Erythroblast (primary cell): ENCODE measurements at places on chromosomes 7 and 10.

GRCh38 chr7:154304740-154305700, 252.8 kb downstream of the DPP6 start:
- DNase-seq, result no peak

DNA sequence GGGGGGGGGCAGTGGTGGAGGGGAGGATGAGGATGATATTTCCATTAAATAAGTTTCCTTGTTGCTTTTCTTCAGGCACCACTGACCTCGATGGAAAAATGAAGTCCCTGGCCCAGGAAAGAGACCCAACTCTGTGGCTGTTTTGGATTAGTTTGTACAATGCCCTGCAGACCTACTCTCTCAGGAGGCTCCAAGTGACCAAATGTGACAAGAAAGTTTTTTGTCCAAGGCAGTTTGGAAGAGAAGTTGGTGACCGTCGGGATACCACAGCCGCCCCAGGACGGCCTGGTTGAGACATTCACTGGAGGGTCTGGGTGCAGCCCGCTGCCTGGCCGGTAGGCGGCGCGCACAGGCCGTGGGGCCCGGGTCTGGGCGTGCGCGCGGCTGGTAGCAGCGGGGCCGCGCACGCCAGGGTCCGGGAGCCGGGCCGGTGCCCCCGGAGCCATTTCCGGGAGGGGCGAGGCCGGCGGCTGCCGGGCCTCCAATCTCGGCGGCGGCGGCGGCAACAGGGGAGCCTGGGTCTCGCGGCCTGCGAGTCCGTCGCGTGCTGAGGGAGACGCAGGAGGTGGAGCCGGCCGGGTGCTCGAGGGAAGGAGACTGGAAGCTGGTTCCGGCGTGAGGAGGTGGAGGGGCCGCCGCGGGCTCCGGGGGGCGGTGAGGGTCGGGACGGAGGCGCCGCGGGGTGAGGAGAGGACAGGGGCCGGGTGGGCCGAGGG, at the start of gene SGPL1:
Gene SGPL1, plus strand, starts transcription at position 445 of the 716 bp plus-strand sequence. CDS start 906 bp downstream, outside the sequence.
- DNase-seq, result peak; percentile 83

DNA sequence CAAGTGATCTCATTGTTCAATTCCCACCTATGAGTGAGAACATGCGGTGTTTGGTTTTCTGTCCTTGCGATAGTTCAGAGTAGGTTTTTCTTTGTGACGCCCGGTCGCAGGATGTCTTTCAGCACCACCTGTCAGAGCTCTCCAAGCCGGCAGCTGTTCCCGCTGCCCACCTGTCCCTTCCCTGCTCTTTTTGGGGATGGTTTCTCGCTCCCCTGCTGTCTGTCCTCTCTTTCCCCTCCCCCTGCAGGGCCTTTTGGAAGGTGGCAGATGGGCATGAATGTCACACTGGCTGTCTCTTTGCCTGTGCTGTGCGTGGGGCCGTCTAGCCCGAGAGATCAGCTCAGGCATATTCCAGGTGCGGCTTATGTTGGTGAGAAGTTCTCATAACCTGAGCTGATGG, 137.0 kb downstream of the GRK5 start:
- no peak for DNase-seq

DNA sequence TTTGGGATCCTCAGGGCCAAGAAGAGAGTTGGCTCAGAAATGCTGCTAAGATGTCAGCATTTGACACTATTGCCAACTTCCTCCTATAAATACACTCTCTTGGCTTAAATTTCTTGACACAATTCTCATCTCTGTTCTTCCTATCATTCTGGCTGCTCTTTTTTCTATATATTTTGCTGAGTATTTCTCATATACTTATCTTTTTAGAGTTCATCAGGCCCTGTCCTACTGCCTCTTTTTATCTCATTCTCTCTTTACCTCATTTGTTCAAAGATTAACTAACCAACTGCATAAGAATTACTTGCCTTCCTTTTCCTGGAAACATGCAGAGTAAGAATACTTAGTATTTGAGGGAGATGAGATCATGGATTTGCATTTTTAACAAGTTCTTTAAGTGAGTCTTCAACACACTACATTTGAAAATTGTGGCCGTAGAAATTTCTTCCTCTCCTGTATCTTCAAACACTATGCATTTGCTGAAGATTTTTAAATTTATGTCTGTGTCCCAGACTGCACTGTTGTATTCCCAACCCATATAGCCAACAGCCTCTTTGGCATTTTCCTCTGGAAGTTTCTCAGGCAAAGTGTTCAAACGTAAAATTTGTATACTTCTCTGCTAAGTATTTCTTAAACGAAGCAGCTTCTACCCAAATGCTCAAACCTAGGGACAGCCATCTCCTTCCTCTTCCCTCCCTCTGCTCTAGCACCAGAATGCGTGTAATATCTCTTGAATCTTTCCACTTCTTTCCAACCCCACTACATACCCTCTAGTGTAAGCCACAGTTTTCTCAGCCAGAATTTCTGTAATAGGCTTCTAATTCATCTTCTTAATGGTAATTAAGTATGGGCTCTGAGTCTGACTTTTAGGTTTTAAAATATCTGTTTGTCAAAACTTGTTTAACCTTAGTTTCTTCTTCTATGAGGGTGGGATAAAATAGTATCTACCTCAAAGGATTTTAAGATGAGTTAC, 35.5 kb downstream of the ARL4A start:
- DNase-seq, result peak; percentile 90

DNA sequence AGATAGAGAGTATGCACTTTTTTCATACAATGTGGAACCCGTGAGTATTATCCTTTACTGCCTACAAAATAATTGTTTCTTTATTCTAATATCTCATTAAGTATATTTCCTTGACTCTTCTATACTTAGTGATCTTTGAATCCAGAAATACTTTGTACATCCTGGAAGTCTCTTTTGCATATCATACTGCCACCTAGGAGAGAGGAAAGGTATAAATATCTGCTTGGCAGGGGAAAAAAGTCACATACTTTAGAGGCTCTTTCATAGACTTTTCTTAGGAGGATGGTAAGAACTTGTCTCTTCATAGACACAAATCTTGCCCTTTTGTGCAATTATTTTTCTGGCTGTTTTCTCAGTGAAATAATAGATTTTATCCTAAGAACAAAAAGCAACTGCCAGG, 436.0 kb downstream of the PAXIP1 start:
- no peak for DNase-seq

DNA sequence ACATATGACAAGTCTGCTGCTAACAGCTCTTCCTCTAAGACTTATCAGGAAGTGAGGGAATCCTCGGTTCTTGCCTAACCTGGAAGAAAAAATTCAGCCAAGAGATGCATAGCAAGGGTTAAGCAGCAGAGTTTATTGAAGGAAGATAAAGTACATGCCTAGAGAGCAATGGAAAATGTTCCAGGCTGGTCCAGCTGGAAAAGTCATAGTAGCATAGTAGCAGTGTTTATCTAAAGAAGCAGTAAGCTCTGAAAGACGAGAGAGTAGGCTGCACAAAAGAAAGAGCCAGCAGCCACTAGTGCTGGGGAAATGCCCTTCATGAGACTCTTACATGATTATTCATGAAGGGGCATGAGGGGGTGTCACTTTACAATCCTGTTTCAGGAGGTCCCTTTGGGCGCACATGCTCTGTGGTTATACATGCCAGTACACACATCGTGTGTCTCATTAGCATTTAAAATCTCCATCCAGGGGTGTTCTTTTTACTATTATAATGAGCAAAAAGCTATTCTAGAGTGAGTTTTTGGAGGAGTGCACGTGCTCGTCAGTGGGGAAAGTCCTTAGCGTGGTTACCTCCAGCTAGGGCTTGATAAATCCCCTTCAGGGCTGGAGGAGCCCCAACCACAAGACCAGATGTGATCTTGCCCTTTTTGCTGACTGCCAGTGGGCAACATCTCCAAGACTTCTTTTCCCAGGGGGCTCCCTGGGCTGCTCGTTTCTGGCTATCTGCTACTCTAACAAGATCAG, 716.1 kb downstream of the PARD3 start:
- no peak for DNase-seq

GRCh38 chr10:122182308-122182707, 88.8 kb upstream of the BTBD16 start:
- no peak for DNase-seq

DNA sequence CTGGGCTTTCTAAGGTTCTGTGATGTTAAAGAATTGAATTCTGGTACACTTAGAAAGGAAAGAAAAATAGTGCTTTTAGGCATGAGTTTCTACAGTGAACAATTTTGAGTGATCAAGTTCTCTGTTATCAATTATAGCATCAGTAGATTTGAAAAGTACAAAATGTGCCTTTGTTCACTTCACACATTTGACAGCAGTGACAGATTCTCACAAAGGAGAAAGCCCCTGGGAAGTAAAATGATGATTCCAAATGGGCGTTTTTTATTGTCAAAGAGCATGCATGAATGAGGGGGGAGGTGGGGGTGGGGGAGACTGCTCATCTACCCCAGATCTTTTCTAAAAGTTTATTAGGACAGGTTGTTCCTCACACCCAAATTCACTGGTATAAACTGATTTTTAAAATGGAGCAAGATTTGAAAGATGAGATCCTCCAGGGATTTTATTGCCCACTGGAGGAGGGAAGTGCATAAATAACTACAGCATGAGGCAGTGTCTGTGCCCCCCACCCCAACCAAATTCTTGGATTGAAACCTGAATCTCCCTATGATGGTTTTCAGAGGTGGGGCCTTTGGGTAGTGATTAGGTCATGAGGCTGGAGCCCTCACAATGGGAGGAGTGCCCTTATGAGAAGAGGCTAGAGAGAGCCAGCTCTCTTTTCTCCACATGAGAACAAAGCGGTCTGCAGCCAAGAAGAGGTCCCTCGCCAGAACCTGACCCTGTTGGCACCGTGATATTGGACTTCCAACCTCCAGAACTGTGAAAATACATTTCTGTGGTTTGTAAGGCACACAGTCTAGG, 79.5 kb downstream of the AOAH start:
- DNase-seq, result no peak

- no peak for DNase-seq
Observed at GRCh38 chr10:19169684-19170083, 121.1 kb downstream of the MALRD1 start.

GRCh38 chr10:62637249-62638061, 167.1 kb upstream of the ADO start:
- peak; percentile 10 for DNase-seq

DNA sequence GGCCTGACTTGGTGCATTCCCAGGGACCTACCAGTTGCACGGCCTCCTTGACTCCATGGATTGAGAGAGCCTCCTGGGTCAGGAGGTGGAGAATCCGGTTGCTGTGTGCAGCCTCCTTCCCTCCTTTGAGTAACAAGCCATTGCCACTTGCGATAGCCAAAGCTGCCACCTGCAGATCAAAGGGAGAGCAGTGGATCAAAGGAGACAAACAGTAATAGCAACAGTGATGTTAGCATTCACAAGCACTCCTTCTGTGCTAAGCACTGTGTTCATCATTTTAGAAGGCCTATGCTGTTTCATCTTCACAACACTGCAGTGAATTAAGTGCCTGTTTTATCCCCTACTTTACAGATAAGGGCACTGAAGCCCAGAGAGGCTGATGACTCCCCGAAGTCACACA, 40.1 kb downstream of the ALDH18A1 start:
- DNase-seq, result no peak

DNA sequence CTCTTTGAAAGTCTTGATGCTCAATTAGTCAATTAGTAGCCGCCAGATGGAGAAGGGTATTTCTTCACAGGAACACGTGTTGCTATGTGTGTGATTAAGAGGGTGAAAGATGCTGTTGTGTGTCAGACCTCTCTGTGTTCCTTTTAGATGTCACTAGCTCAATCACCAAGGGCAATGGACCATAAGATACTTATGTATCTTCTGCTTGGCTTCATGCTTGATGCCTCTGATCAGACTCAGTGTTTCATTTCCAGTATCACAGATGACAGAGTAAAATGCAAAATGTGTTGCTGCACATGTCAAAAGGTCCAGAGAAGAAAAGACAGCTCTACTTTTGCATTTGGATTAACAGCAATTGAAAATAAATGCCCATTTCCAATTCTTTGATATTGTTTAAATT, 865.9 kb downstream of the CNTNAP2 start:
- no peak for DNase-seq

DNA sequence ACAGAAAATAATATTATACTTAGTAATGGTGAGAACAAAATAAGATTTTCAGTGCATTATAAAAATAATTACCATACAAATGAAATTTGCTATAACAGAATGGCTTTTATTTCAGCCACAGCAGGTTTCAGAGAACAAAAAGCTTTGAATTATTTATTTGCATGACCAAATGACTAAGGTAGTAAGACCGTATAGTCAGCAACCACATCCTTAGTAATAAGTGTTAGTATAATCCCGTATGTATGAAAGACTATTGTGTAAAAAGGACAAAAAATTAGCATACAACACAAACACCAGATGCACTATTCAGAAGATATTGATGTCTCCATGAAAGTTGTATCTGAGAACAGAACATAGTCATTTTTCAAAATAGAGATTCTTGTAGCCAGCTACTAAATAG, 12.2 kb downstream of the PDZD8 start:
- DNase-seq, result no peak

- no peak for DNase-seq
Observed at GRCh38 chr10:43965918-43966570, 317.4 kb upstream of the ZNF32 start.

- peak; percentile 54 for DNase-seq
Observed at GRCh38 chr7:29989257-29989995, at the start of gene SCRN1. TSS of gene SCRN1 (minus strand) at chr7:29989801. CDS start at chr7:29969067, 20,734 bp downstream.

DNA sequence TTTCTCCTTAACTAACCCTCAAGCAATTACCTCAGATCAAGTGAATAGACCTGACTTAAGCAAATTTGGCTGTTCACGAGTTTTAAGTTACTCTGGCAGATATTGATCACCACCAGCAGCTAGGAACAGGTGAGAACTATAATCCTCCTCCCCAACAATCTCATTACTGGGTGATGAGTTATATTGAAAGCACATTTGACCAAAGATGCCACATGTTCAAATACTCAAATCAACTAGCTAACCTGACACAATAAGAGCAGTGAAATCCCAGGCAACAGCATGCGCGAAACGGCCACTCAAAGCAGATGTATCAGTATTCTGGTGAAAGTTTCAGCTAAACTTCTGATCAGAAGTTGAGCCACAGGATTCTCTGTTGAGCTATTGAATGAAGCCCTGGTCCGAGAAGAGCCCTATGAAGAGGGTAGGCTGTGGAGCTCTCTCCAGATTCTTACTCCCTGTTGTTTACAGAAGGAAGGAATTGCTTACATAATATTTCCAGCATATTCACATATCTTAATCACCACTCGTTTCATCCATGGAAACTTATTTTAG, 52.6 kb downstream of the CAV1 start:
- no peak for DNase-seq

DNA sequence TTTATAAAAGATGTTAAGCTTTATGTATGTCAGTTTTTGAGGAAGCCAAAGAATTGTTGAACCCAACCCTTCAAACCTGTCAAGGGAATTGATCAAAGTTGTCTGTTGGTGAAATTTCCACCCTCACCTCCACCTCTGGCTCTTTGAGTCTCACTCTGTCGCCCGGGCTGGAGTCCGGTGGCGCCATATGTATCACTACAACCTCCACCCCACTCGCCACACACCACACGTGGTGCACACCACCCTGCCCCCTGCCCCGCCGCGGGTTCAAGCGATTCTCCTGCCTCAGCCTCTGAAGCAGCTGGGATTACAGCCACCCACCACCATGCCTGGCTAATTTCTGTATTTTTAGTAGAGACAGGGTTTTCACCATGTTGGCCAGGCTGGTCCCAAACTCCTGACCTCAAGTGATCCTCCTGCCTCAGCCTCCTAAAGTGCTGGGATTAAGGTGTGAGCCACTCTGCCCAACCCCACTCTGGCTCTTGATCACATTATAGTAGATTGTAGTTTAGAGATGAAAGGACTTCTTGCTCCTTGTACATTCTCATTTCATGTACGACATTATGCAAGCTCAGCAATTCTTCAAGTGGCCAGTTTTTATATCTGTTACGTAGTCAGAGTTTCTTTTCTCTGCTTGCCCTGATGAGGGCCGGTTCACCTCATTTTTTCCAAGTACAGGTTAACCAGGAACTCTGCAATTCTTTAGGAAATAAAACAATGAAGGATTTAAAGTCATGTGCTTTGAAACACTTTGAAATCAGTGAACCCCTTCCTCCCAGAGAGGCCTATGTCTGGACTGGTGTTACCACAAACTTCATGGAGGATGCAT, 7.0 kb downstream of the BAMBI start:
- DNase-seq, result no peak
